ENCODE measurements at places on chromosomes 12 and 14. TPM values are rescaled to one million over a fixed set of nuclear protein-coding genes. Genes with fewer than 3 reads are reported as not detected.
A peak's percentile ranks its signal among the peaks of the same experiment; 100 is the strongest.

DNA sequence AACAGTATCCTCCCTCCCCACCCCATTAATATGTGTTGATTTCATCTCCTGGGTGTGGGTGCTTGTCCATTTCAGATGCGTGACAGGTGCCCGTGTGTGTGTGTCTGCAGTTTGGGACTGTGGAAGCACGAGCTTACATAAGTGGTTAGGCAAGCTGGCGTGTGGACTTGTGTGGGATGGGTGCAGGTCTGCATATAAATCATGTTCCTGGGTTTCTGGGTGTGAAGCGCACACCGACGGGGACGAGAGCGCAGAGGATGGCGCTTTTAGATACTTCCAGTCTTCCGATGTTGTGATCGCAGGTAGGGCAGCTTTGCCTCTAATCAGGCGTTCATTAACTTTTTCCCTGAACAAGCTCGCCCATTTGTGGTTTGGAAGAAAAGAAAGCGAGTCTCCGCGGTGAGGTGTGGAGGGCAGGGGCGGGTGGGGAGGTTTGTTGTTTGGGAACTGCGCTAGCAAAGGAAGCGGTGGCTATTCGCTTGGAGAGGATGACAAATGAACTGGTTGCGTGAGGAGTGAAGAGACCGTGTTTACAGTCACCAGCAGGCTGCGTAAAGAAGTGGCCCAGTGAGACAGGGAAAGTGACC, 865 bp downstream of the RGS6 start:
- DNase-seq, result no peak

GRCh38 chr14:22450266-22450665, 138.8 kb downstream of the DAD1 start:
- no peak for DNase-seq

GRCh38 chr12:68327896-68328295, 4.3 kb downstream of the MDM1 start:
- DNase-seq, result no peak

DNA sequence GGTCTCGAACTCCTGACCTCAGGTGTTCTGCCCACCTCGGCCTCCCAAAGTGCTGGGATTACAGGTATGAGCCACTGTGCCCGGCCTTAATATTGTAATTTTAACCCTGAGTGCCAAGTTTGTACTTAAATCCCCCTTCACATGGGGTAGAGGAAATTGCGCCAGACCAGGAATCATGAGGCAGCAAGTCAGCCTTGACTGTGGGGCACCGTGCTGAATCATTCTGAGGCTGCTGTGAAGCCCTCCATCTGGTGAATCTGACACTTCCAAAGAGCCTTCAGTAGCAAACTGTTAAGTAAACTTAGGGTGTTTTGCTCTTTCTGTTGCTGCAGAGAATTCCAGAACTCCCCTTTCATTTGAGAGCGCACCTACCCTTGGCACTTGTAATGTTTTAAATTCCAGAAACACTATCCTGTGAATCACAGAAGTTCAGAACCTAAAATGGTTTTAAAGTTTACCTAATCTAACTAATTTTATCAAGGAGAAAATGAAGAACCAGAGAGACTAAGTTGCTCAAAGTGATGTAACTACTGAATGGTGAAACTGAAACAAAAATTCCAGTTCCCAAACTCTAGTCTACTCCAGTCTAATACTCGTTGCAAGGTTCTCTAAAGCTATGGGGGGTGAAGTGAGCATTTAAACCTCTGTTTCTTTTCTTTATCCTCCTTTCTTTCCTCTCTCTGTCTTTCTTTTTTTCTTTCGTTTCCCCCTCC, 7.5 kb downstream of the HEBP1 start:
- DNase-seq, result no peak

- DNase-seq, result no peak
Observed at GRCh38 chr12:76249501-76249900, 98.7 kb downstream of the BBS10 start.

- DNase-seq, result peak; percentile 65
Observed at GRCh38 chr12:122079033-122079531, 526 bp downstream of the MLXIP start.

DNA sequence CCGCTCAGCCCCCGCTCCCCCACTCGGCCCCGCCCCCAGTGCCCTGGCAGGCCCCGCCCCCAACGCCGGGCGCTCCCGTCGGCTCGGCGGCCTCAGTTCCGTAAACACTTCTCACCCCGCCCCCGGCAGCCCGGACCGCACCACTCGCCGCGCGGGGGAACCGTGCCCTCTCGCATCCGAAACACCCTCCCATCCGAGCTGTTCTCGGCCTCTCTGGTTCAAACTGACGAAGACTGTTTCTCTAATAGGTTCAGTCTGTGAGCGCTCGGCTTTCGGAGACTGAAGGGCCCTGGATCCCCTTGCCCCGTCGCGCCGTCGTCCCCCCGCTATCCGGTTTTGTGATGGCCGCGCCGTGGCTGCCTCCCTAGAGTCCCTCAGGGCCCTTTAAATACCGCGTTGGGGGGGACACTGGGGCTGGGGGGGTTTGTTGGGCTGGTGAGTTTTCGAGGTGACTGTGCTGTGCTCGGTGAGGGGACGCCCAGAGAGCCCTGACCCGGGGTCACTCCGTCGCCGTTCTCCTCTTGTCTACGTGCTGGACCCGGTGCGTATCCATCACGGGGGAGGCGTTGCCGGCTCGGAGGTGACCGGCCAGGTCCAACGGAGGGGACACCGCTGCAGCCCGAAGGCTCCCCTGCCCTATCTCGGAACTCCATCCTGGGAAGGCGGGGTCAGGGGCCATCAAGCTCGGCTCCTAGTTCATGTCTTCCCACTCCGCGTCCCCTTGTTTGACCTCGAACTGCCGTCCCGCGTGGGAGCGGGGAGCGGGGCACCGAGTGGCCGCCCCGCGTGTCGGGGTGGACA, at the start of gene TCP11L2:
Gene TCP11L2 (plus strand): TSS at position 333 of the 801 bp plus-strand sequence. CDS start 8,343 bp downstream, outside the sequence.
- peak; percentile 94 for DNase-seq

- no peak for DNase-seq
Observed at GRCh38 chr12:130222519-130223218, 60.4 kb downstream of the FZD10 start.

DNA sequence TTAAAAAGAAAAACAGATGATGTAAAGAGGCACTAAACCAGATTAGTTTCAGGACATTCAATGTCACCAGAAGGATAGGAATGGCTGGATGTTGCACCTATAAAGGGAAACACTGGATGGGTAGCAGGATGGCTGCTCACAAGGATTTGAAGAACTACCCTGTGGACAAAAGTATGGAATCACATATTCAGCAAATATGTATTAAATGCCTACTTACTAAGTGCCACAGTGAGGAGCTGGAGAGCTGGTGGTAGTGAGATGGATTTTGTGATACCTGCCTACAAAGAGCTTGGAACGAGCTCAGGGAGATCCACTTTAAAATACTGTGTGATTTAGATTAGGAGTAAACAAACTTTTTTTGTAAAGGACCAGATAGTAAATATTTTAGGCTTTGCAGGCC, 316.2 kb downstream of the PAWR start:
- no peak for DNase-seq

Gene LRRC43
- total RNA-seq, result 0.50 TPM

Gene APOF
- not detected for total RNA-seq

Gene NEUROD4
- not detected for total RNA-seq

Gene CTSG
- total RNA-seq, result not detected

Gene TAS2R20
- total RNA-seq, result 1.2 TPM

Gene CPNE6
- not detected for total RNA-seq

Gene ADIPOR2
- total RNA-seq, result 50.2 TPM

Data from activated naive CD8-positive, alpha-beta T cell treated with anti-CD3 and anti-CD28 coated beads, Interleukin-2, amount 10 ng/mL, durations not matched to agents 7 days and 5 days (primary cell).